ENCODE measurements at places on chromosomes 3 and 15.

DNA sequence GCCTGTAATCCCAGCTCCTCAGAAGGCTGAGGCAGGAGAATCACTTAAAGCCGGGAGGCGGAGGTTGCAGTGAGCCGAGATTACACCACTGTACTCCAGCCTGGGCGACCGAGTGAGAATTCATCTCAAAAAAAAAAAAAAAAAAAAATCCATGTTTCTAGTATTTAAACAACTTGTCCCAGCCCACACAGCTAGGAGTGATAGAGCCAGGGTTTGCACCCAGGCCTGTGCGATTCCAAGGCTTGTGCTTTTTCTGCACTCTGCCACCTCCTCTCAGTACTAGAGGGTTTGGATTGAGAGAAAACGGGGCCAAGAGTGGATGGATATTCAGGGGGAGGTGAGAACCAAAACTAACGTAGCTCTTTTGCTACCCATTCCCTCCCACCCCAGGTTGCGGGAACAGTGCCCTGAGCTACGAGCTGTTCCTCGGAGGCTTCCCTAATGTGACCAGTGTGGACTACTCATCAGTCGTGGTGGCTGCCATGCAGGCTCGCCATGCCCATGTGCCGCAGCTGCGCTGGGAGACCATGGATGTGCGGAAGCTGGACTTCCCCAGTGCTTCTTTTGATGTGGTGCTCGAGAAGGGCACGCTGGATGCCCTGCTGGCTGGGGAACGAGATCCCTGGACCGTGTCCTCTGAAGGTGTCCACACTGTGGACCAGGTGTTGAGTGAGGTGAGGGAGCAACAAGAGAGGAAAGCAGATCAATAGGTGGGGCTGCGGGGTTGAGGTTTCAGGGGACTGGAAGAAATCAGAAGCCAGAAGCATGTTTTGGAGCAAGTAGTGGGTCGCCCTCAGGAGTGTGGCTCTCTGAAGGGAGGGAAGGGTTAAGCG, 4.1 kb downstream of the CAMK2N2 start:
- no peak for DNase-seq

DNA sequence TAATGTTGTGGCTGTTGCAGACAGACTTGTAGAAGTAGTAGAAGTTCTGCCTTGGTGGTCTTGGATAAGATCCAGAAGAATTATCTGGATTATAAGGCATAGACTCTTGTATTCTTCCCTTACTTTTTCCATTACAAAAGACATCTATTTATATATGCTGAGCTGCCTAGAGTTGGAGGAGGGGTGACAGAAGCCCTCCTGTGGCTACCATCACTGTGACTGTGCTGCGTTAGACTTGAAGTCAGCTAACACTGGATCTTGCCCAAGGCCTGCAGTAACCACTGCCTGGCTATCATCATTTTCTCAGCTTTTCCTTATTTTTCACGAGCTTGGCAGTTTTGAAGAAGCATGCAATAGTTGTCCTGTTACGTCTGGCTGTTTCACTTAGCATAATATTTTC, 684.8 kb upstream of the BCHE start:
- no peak for DNase-seq

DNA sequence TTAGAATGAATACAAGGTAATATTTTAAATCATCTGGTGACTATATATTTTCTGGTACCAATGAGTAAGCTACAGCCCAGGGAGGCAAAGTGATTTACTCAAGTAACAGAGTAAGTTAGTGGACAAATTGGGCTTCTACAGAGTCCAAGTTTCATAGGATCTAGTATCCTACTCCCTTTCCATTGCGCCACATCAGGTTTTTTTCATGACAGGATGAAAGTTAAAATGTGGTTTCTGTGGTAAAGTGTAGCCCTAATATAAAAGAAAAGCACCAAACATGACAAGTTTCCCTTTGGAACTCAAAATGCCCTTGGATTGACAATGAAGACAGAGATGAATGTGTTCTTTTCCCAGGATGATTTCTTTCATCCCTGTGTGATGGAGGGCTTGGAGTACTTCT, 350.8 kb upstream of the ZNF385D start:
- no peak for DNase-seq

GRCh38 chr3:31232055-31233025, 300.4 kb upstream of the STT3B start:
- no peak for DNase-seq

GRCh38 chr15:62564886-62565633, 400.0 kb upstream of the C2CD4B start:
- no peak for DNase-seq

- DNase-seq = no peak
Measured at GRCh38 chr15:82739086-82739485, 29.4 kb upstream of the AP3B2 start.

- DNase-seq = no peak
Measured at GRCh38 chr3:98027085-98027446, 8.0 kb downstream of the GABRR3 start.

GRCh38 chr3:158864492-158864891, 62.6 kb downstream of the MFSD1 start:
- no peak for DNase-seq

DNA sequence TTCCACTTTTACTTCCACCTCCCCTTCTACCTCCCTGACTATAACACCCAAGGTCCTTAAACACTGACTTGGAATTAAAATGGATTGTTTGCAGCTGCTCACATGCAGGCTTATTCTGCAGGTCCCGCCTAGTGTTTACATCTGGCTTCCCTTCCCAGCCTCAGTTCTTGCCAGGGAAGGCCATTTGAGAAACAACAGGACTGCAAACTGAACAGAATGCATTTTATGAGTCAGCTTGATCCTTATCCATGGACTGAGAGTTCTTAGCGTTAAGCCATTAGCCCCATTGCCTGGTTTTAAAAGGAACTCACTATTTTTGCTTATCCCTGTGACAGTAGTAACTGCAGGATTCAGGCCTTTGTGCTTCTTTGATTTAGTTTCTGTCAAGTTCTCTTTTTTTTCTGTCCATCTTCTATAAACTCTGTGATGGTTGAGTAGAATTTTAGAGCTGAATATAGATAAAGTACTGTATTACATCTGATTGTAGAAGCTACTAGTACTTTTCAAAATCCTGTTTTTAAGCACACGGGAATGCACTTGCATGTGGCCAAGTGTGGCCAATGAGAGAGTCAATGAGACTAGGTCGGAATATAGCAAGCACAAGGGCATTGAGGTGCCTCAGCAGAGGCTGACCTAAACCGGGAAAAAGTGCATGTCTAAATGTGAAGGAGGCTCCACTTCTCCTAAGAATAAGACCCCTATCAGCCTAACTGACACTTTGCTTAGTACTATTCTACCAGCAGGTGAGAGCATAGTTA, 106.4 kb downstream of the TUSC7 start:
- no peak for DNase-seq

DNA sequence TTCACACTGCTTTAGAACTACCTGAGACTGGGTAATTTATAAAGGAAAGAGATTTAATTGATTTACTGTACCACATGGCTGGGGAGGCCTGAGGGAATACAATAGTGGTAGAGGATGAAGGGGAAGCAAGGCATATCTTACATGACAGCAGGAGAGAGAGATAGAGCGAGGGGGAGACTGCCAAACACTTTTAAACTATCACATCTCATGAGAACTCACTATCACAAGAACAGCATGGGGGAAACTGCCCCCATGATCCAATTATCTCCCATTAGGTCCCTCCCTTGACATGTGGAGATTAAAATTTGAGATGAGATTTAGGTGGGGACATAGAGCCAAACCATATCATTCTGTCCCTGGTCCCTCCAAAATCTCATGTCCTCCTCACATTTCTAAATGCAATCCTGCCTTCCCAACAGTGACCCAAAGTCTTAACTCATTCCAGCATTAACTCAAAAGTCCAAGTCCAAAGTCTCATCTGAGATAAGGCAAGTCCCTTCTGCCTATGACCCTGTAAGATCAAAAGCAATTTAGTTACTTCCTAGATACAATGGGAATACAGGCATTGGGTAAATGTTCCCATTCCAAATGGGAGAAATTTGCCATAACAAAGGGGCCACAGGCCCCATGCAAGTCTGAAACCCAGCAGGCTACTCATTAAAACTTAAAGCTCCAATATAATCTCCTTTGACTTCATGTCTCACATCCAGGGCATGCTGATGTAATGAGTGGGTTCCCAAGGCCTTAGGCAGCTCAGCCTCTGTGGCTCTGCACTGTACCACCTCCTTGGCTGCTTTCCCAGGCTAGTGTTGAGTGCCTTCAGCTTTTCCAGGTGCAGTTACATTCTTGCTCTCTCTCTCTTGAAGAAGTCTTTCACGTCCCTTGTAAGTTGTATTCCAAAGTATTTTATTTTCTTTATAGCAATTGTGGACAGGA, 481.7 kb upstream of the TGFBR2 start:
- no peak for DNase-seq

DNA sequence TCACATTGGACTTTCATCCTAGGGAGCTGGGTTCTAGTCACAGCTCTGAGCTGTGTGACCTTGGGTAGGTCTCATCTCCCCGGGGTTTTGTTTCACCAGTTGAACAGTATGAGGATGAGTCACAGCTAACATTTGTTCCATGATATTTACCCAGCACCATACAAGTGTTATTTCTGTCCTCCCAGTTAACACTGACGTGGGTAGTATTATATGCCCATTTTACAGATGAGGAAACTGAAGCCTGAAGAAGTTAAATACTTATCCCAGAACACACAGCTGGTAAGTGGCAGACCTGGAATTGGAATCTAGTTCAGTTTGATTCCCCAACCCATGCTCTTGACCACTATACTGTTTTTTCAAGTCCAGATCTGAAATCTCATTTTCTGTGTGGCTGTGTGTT, 908 bp upstream of the RARB start:
- no peak for DNase-seq

DNA sequence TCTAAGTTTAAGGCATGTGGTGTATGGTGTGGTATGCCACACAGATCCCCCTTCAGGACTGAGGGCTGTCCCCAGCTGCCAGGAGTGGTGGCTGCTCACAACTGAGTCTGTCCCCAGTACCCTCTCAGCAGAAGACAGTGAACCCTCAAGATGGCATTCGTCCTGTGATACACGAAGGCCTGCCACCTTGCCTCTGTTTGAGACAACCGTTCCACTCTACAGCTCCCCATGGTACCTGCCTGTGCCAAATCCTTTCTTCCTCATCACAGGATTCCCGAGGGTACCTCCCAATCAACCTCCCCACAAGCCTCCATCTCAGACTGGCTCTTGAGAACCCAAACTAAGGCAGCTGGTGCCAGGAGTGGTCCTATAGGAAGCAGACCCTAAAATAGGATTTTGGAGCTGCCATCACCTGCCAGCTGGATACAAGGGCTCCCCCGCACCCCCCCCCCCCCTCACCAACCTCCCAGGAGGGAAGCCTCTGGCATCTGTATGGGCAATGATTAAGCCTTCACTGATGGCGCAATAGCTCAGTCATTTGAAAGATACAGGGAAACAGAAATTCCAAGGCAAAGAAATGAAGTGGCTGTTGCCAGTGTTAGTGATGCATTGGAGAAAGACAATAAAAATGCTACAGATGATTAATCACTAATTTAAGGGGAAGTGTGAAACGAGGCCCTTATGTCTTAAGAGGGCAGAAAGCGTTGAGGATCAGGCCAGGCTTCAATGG, 230.0 kb upstream of the LYSMD4 start:
- no peak for DNase-seq

DNA sequence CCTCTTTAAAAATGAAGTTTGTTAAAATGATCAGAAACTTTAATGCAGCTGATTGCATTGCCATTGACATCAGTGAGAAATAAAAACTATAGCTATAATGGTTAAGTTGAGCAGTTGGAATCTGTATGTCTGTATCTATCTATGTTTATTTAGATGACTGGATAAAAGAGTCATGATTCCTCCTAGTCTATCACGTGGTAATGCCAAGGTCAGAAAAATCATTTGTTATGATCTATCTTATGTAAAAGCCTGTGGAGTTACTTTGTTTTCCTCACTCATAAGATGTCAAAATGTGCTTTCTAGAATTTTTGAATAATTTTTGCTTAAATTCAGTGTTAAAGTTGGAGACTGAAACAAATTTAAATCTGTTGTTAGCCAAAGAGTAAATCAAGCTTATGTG, 63.3 kb downstream of the MBNL1 start:
- no peak for DNase-seq

DNA sequence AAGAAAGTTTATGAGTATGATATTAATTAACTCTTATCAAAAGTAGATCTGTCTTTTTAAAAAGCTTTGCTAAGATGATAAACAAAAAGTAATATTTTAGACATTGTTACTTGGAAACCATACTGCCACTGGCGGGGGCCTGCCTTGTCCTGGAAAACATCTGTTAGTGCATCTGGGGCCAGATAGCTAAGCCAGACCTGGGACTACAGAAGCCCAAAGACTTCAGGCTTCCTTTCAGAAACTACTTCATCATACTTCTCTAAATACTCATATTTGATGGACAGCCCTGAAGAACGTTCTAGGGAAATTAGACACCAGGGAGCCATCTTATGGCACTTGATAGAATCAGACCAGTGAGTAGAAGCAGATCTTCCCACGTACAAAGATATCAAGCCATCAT, 795.4 kb upstream of the SEMA6D start:
- DNase-seq = no peak
